A172 (cell line): ENCODE measurements at places on chromosomes 11 and 22.

DNA sequence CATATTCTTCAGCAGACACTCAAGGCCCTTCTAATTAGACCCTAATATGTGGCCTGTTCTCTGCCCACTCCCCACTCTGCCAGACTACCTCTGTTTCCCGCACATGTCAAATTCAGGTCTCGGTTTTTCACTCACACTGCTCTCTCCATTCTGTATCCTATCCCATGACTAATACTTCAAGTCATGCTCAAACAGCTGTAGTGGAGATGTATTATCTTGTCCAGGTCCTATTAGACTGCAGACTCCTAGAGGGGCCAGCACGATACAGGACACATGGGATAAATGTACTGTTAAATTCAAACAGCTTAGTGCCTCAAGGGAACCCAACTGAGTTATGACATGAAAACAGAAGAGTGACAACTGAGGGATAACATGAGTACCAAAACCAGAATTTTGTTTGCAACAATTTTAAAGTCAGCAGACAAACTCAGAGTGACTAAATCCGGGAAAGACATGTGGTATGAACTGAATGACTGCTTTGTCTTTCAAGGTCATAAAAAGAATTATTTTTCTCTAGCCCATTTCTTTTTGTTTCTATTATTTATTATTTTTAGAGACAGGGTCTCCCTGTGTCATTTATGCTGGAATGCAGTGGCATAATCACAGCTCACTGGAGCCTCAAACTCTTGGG, 20.5 kb downstream of the ATP6V1E1 start:
- DNase-seq, result no peak

GRCh38 chr11:123233280-123233974, 38.4 kb upstream of the CLMP start:
- no peak for DNase-seq

DNA sequence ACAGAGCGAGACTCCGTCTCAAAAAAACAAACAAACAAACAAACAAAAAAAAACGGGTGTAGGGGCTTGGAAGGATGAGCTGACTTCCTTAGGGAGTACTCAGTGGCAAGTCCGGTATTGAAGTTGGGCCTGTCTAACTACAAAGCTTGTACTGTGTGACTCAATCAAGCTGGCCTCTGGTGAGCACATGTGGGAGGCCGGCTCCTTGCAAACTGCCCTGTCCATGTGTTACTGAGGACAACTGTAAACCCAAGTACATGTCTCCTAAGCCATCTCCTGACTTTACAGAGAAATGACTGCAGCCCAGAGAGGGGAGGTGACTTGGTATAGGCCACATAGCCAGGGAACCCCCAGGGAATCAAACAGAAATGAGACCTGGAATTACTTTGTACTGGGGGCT, 11.6 kb downstream of the RIBC2 start:
- no peak for DNase-seq

DNA sequence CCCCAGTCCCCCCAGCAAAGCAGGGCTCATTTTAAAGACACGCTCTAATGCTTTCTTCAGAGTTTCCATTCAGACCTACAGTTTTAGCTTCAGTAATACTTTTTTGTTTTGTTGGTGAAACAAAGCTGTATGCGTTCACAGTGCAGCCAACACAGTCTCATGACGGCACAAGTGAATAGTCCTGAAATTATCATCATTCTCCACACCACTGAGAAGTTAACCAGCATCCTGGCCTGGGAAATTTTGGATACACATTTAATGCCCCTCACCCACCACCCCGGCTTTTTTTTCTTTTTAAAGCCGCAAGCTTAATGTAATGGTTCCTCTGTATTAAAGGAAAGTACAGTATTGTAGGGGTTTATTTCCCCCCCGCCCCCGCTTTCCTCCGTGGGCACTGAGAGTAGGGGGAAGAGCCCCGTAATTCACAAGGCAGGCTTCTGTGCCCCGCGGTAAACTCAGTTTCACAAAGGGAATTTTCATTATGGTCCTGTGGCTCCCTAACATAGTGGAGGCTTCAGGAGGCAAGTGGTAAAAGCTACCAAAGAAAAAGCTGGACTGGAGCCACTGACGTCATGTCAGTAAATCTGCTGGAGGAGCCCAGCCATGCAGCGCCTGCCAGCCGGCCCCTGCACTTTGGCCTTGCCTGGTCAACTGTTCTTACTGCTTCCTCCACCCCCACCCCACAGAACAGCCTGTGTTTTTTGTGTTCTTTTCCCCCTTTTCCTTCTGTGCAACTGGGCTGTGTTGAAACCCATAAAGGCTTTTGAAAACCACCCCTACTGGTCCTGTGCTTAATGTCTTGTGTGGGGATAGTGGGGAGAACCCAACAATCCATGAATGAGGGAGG, 18.2 kb downstream of the TEAD1 start:
- DNase-seq, result peak; percentile 95

GRCh38 chr11:6862961-6863360, at the start of gene OR10A2:
TSS of gene OR10A2 (plus strand) at chr11:6863057. CDS start at chr11:6869755, 6,698 bp downstream.
- DNase-seq, result no peak

DNA sequence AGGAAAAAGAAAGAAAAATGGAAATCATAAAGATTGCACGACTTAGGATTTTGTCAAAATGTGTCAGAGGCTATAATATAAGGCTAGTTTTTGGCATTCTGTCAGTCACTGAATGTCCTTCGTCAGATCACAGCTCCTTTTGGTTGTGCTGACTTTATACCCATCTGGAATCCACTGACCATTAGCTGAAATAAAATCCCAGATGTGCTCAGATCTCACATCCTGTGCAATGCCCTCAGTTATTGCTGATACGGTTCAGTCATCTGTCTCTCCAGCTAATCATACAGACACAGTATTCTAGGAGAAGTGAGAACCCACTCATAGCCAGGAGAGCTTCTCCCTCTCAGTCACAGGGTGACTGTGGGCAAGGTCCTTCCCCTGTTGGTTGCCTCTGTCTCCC, 11.5 kb downstream of the CD44 start:
- DNase-seq, result no peak

GRCh38 chr11:78428266-78428636, 10.6 kb upstream of the GAB2 start:
- no peak for DNase-seq

DNA sequence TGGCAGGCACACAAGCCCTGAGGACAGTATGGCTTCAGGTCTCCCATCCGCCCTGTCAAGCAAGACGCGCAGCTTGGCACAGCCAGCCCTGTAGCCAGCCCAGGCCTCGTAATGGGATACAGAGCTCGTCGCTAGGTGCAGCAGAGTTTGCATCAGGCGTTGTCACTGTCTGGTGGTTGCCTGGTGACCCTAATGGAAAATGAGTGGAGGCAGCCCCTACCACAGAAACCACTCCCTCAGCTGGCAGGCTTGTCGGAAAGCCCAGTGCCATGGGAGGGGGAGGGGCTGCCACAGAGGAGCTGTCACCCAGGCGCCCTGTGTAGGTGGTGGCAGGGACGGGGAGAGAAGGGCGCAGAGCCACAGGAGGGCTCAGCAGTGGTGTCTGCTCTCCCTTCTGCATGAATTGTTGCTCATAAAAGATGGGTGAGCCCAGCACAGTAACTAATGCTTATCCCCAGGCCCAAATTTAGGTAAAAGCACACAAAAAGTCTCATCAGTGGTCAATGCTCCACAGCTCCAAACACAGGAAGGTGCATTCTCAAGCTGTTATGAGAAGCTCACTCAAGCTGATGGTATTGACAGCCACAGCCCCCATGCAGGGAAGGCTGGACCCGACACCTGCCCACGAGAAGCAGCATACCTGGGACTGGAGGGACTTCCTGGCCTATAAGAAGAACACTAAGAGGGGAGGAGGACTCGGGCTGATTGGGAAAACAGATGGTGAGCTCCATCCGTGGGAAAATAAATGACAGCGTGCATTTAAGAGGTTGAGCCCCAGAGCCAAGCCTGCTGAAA, 164.6 kb downstream of the ETS1 start:
- DNase-seq, result no peak

DNA sequence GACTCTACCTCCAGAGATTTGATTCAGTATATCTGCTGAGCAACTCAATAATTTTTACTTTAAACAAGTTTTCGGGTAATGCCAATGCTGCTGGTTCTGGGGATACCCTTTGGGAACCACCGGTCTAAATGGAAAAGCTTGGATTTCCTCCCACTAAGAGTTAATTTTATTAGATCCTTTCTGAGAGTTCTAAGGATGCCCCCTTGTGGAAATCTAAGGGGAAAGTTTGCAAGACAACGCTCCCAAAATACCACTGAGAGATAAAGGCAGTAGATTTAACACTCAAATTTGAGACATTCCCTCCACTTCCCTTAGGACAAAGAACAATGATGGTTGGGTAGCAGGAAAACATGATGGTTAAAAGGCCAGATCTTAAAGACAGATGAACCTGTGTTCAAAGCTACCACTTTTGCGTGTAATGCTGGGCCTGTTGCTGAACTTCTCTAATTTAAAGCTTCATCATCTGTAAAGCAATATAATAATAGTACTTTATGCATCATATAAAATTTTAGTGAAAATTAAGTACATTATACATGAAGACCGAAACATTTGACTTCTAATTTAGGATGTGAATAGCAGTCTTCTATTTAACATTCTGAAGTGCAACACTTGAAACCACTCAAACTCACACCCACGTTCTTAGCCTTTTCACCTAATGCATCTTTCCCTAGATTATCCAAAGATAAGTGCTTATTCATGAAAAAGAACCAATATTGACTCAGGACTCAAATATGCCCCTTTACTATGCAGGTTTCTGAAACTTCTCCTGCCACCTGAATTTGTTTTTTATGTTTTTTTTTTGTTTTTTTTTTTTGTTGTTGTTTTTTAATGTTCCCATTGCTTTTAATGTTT, 110.1 kb upstream of the LUZP2 start:
- DNase-seq, result peak; percentile 29

GRCh38 chr11:2273311-2273710, 2.9 kb upstream of the ASCL2 start:
- DNase-seq, result no peak

DNA sequence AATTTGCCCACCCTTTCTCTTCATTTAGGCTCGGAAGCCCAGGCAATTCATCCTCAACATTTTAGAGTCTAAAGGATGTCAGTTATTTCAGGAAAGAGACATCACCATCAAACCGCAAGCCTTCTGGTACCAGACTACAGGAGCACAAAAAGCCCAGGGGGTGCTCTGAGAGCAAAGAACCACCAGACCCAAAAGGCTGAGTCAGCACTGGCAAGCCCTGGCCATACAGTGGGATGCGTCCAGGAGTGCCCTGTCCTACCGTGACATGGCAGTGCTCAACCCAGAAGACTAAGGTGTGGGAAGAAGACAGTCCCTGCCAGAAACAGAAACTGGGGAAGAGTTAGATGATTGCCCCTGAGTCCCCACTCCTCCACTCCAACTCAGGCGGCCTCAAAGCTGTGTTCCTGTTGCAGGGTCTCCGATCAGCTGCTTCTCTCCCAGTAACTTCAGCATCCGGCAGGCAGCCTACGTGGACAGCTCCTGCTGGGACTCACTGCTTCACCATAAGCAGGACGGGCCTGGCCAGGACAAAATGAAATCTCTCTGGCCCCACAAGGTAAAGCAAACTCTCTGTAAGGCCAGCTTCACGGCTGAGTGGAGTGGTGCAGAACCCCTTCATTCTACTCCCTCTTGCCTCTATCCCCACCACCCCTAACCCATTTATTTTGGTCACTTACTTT, 1.5 kb downstream of the PANX3 start:
- no peak for DNase-seq

DNA sequence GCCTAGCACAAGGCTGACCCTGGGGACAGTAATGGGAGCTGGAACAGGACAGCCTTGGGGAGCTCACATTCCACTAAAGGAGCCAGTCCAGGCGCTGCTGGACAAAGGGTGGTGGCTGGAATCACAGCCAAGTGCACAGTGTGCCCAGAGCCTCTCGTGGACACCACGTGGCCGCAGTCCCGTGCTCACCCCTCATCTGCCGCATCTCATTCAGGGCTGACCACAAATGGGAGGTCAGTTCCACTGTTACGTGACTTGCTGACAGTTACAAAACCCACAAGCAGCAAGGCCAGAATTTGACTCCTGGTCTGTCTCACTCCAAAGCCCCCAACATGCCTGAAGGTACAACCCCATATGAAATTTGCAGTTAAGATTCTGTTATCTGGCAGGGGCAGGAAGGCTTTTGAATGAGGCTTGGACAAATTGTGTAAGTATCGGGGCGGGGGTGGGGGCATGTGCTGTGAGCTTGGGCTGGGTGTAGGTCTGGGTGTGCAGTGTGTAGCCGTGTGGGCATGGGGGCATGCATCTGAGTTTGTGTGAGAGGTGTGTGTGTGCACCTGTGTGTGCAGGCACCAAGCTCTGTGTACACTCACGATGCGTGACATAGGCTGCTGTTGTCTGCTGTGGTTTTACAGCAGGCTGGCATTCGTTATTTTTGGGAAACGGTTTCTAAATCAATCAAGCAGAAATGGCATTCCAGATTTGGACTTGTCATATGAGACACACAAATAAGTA, 301.7 kb downstream of the BRD1 start:
- DNase-seq, result peak; percentile 11

DNA sequence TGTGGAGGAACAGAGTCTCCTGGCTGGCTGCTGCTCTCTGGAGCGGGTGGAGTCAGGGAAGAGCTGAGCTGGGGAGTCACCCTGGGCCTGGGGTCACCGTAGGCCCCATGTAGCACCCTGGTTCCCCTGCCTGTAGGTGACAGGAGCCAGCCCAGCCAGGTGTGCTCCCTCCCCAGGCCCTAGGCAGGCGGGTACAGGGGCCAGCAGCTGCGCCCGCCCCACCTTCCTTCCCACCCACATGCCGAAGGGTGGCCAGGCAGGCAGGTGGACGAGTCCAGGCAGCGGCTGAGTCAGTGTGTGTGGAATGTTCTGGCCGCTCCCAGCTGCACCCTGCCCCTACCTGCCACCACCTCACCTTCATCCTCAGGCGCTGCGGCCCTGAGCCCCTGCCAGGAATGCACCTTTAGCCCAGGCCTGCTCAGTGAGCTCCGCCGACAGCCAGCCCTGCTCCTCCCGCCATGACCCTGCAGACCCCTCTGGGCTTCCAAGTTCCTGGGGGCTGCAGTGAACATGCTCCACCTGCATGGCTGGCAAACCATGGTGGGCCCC, 654 bp upstream of the SYT8 start:
- DNase-seq, result peak; percentile 32

- peak; percentile 16 for DNase-seq
Measured at GRCh38 chr11:9462172-9462799, 1.5 kb downstream of the ZNF143 start.

DNA sequence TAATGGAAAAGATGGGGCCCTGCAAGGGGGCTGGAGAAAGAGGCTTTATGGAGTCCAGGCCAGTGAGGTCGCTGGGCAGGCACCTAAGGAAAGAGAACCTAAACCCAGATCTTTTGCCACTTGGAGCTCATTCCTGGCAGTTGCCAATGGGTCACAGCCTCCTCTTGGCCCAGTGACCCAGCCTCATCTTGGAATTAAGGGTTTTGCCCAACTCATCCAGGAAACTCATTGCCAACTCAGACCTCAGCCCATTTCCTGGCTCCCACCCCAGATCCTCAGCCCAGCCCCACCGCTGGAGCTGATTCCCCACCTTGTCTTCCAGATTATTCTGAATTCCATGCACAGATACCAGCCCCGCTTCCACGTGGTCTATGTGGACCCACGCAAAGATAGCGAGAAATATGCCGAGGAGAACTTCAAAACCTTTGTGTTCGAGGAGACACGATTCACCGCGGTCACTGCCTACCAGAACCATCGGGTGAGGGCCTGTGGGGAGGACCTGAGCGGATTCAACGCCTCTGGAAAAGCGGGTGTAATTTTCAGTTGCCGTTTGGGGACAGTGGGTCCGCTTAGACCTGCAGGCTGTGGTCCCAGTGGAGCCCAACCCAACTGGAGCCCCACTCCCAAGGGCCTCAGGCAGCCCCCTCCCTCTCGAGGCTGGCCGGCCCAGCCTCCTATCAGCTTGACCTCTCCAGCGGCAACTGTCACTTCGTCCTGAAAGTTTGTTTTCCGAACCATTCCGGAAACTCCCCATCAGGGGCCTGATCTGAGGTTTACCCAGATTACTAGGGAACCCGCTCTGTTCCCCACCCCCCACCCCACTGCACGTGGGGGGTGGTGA, 4.3 kb downstream of the TBX1 start:
- no peak for DNase-seq
